ENCODE measurements at places on chromosomes 12 and 14.

GRCh38 chr14:68479247-68479646, 313.6 kb downstream of the ZFP36L1 start:
- no peak for DNase-seq

DNA sequence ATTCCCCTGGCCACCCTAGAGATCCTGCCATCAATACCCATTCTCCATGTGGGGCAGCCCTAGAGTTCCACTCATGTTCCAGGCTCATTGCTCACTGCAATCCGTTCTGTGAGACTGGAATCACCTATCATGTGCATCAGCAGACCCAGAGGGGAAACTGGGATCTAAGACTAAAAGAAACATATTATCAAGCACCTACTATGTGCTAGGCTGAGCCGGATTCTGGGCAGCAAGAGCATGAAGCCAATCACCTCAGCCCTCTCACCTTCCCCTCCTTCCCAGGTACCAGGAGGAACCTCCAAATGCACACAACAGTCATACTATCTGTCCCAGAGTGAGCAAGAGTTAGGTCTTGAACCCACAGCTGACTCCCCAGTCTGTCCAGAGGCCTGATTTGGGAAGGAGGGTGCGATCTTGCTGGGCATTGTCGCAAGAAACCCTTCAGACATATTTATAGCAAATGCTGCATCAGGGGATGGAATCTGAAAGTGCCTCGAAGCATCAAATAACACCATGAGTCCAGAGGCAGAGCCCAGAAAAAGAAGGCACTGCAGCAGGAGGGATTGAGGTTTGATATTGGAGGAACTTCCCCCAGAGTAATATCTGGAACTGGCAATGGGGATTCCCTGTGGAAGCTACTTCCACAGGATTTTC, 6.7 kb upstream of the CACNB3 start:
- DNase-seq = no peak

DNA sequence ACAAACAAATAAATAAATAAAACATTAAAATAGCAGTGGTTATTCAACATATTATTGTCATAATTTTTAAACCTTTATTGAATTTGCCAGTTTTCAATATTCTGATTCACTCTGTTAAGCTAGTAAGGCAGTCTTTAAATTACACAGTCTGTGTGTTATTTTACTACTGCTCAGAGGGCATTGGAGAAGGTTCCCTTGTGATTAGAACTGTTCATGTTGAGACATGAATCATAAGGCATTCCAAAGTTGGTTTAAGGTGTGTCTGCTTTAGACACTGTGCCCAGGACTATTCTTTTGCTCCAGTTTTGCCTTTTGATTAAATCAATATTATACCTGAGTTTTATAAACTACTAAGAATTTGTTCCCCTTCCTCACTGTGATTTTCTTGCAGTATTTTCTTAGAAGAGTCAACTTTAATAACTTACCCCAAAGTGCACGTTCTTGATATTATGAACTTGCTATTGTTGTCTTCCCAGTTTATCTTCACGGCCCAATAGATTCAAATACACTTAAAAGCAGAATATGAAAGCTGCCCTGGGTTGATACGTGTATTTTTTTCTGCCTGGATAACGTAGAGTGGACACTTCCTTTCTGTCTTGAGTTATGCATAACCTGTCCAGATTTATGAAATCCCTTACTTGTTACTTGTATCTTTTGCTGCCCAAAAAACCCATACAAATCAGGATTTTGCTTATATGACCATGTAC, 105.3 kb upstream of the BCAT1 start:
- no peak for DNase-seq

DNA sequence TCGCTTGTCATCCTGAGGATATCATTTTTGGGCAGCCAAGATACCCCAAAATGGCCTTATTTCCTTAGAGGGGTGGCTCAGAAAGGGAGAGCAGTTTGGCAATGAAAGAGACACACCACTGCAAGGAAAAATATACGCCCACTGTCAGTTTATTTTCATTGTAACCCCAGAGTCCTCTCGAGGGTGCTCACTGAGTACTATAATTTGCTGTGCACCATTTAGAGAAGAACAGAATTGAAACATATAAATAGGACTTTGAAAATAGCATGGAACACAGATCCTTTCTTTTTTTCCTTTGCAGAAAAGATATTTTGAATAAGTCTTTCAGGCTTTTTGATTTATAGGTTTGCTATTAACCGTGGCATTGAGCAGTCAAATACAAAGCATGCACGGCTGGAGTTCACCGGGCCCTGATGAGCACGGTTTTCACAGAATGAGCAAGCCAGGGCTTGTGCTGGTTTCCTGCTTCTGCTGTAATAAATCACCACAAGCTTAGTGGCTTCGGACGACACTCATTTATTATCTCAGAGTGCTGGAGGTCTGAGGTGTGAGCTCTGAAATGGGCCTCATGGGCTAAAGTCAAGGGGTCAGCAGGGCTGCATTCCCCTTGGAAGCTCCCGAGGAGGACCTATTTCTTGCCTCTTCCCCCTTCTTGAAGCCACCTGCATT, 152.3 kb downstream of the ZNF664 start:
- peak; percentile 96 for DNase-seq

GRCh38 chr14:85554106-85554505, 24.2 kb downstream of the FLRT2 start:
- DNase-seq = no peak

DNA sequence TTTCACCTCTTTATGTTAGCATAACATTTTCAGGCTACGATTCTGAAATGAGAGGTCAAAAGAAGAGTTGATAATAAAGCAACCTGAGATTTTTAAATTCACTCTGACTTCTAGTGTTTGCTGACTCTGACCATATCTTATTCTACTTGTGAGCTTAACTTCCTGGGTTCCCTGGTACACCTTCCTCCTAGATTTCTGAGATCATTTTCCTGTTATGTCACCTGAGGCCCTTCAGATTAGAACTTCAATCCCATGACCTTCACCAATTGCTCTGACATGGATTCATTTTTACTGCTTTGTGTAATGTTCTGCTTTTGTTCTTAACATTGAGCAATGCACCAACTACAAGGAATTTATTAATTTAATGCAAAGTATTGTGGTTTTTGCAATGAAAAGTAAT, 542.9 kb upstream of the FLRT2 start:
- DNase-seq = no peak

GRCh38 chr12:103654816-103655215, 67.7 kb downstream of the STAB2 start:
- DNase-seq = no peak

- DNase-seq = no peak
Measured at GRCh38 chr14:88879022-88879421, 54.6 kb downstream of the TTC8 start.

GRCh38 chr12:3991798-3992580, 118.8 kb upstream of the PARP11 start:
- DNase-seq = no peak
